ENCODE measurements at places on chromosomes 4 and X.

- no peak for DNase-seq
Observed at GRCh38 chr4:7902101-7902553, 37.5 kb downstream of the AFAP1 start.

DNA sequence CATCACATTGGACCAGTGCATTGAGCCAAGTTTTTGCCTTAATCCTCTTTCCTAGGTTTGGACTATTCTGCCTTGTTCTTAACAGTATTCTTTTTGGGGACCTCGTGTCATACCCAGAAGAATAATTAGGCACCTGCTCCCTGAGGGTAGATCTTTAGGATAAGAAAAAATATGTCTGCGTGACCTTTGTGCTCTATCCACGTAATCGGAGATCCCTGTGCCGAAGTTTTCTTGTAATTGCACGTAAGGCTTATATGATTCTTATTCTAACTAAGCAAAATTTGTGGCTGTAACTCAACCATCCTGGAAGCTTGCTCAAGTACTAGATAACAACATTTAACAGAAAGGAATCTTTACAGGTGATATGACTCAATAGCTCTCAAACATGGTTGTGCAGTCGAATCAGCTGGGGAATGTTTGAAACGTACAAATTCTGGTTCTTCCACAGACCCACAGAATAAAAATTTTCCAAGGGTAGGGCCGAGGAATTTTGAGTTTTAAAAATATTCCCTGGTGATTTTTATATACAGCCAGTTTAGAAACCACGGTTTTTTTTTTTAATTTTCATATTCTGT is 344.3 kb downstream of the GBA3 start:
- DNase-seq = no peak

GRCh38 chrX:53323196-53323595 is 41.8 kb upstream of the IQSEC2 start:
- no peak for DNase-seq

GRCh38 chr4:171794528-171794927 is 18.7 kb upstream of the GALNTL6 start:
- no peak for DNase-seq

DNA sequence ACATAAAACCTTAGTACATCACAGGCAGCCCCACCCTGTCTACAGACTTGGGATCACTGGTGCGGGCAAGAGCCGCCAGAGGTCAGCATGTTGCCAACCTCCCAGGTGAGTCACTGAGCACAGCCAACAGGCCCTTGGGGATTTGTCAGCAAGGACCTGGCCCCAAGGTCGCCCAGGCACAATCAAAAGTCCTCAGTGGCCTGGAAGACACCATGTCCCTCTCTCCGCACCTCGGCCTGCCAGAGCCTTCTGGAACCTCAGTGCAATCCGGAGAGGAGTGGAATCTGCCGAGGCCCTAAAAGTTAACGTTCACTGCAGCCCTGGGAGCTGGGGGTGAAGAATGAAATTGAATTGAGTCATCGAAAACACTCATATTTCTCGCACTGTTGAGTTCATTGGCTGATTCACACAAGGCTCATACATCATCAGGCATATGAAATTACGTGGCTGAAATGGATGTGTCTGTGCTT is 74.3 kb downstream of the WFS1 start:
- DNase-seq = no peak

GRCh38 chrX:71619193-71619592 is 882 bp upstream of the CXCR3 start:
- DNase-seq = no peak

All from NCI-H774 (cell line).